Karpas-422 (cell line): ENCODE measurements at places on chromosomes 1 and 21.

DNA sequence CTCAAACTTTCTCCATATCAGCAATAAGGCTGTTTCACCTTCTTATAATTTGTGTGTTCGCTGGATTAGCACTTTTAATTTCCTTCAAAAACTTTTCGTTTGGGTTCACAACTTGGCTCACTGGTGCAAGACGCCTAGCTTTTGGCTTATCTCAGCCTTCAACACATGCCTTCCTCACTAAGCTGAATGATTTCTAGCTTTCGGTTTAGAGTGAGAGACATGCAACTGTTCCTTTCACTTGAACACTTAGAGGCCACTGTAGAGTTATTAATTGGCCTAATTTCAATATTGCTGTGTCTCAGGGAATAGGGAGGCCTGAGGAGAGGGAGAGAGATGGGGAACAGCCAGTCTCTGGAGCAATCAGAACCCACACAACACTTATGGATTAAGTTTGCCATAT lies 41.2 kb upstream of the IFNLR1 start:
- DNase-seq: no peak

DNA sequence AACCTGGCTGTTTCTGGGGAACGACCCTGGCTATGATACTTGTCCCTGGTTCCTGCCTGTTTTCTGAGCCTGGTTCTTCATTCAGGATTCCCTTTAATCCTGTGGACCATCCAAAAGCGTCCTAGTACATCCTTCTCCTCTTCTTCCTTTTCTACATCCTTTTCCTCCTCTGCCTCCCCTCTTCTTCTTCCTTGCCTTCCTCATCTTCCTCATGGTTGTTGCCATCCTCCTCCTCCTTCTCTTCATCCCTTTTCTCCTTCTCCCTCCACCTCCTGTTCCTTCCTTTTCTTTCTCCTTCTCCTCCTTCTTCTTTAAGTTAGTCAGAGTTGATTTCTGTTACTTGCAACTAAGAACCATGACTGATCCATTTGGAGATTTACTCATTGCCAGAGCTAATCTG lies 197.8 kb downstream of the FOXD2 start:
- no peak for DNase-seq

DNA sequence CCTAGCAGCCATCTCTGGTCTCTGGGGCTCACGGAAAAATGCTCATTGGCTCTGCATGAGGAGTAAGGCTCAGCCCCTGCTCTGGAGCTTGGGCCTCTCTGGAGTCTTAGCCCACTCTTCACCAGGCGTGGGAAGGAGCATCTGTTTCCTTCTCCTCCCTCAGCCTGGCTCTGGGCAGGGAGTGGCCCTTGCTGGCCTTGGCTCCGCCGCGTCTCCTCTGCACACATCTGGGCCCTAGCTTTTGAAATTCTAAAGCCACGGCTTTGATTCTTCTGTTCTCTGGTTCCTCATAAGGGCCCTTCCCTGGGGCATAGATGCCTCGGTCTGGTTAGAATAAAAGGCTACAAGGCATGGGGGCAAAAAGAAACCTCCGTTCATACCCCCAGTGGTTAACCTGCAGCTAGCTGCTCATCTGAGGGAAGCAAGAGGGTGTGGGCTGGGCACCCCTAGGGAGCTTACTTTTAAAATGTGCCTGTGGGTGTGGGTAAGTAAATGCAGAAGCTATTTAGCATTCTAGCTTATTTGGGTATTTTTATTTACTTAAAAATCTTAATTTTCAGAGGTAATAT lies 145.6 kb downstream of the CAMTA1 start:
- DNase-seq: peak; percentile 92

- no peak for DNase-seq
Measured at GRCh38 chr1:21340230-21340945, 50.1 kb upstream of the ECE1 start.

DNA sequence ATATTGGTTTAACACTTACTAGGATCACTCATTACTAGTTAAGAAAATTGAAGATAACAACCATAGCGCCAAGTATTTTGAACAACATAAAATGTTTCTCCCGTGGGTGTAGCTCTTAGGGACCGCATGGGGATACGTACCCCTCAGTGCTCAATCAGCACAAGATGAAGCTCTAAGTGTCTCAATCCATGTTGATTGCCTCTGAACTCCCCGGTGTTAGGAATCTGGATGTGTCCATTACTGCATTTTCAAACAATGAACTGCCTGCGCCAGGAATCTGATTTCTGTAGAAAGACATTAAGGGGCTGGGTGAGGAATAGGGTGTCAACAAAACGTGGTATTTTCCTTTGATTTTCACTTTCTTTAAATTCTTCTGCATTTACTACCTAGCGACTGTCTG lies 100.2 kb downstream of the LMO4 start:
- DNase-seq: no peak

GRCh38 chr1:216904471-216904870 lies 181.2 kb upstream of the ESRRG start:
- DNase-seq: no peak

DNA sequence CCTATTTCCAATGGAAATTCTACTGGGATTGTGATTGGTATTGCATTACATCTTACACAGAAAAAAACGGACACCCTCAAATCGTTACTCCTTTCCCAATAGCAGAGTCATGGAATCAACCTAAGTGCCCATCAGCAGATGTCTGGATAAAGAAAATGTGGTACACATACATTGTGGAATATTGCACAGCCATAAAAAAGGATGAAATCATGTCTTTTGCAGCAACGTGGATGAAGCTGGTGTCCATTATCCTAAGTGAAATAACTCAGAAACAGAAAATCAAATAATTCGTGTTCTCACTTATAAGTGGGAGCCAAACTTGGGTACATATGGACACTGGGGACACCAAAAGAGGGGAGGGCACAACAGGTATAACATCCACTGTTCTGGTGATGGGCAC lies 14.3 kb downstream of the HMGN1 start:
- DNase-seq: no peak

DNA sequence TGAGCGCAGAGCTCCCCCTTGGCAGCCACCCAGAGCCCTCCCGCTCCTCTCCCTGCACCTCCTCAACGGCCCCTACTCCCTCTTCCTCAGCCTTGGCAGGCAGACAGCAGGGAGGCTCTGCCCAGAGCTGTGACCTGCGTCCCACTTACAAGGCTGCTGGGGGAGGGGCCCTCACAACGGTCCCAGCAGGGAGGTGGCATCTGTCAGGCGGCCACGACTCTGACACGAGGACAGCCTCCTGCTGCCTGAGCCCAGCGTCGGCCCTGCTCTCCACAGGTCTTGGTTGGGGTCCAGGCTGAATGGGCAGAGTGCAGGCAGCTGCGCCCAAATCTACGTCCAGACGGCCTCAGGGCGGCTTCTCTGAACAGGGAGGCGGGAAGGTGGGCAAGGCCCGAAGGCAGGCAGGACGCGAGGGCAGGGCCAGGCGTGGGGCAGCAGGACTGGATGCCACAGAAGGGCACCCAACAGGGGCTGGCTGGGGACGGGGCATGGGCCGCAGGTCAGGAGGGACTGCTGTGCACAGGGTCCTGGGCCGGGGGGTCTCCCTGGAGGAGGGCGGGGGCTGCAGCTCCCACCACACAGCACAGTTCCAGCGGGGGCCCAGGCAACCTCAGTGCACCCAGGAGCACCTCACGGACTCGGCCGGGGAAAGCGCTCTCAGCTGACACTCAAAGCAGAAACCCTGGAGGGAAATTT lies 7.5 kb downstream of the SLC19A1 start:
- no peak for DNase-seq

DNA sequence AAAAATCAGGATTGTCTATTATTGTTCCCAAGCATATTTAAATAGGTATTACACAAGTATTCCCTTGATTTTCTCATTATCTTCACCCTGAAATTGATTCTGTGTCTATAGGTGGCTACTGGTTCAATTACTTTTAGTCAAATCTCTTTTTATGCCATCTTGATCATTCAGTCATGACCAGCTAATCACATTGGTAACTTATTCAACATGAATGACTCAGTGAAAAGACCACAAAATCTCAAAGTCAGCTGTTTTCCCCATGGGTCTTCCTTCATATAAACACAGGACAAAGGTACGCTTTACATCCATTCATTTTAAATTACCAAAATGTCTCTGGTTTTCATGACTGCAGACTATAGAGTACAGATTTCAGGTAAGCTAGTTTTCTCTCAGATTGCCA lies 23.7 kb upstream of the NRIP1 start:
- DNase-seq: no peak

DNA sequence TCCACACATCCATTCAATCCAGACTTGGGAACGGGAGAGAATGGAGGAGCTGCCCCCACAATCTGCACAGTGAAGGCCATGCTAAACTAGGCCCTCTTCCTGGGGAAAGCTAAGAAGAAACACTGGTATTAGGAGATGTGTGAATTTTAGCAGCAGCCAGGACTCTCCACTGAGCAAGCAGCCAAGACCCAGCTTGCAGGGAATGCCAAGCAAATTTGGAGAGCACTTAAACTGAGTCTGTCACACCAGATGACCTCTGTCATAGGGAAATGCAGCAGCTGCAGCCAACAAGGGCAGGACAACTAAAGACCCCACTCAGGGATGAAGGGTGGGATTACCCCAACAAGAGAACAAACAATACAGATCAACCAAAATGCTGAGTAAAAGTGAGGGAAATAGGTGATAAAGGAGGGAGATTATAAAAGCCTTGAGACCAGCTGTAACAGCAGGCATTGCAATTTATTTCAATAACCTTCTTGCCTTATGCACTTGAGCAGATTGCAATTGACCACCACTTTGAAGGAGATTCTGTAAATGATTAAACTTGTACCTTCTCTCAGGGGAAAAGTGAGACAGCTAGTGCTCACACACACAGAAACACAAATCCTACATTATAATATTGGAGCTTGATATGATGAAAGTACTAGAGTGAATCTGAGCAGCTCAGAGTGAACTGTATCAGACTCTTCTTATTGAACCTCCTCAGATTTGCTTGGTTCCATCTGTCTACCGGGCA lies 2.5 kb upstream of the CLCA1 start:
- DNase-seq: no peak

- no peak for DNase-seq
Measured at GRCh38 chr1:56450004-56450666, 129.2 kb downstream of the PLPP3 start.

- no peak for DNase-seq
Measured at GRCh38 chr1:111320066-111320879, 29.6 kb downstream of the CHIA start.

DNA sequence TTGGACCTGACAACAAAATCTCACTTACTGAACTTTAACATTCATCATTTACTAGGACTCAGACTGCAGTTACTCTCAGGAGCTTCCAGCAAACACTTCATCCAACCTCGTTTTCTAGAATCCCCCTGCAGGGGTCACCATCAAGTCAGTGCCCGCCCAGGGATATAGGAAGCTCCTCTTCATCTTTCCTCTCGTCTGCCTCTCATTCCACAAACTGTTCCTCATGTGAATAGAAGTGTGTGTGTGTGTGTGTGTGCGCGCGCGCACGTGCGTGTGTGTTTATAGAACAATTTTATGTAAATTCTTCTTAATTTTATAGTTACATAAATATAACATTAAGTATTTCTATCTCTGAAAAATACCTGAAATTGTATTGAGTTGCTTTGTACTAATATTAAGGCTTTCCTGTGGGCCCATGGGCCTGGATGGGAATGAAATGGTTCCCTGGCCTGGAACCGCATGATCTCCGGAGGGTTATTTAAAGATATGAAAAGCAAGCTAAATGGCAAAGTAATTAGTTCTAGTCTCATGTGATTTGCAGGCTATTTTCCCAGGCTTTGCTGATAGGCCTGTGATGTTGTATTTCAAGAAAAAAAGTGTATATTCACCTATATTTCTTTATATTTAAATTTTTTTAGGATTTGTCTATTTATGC lies 21.7 kb upstream of the ABCD3 start:
- DNase-seq: no peak

GRCh38 chr21:15204140-15204969 lies 139.6 kb upstream of the NRIP1 start:
- DNase-seq: no peak

DNA sequence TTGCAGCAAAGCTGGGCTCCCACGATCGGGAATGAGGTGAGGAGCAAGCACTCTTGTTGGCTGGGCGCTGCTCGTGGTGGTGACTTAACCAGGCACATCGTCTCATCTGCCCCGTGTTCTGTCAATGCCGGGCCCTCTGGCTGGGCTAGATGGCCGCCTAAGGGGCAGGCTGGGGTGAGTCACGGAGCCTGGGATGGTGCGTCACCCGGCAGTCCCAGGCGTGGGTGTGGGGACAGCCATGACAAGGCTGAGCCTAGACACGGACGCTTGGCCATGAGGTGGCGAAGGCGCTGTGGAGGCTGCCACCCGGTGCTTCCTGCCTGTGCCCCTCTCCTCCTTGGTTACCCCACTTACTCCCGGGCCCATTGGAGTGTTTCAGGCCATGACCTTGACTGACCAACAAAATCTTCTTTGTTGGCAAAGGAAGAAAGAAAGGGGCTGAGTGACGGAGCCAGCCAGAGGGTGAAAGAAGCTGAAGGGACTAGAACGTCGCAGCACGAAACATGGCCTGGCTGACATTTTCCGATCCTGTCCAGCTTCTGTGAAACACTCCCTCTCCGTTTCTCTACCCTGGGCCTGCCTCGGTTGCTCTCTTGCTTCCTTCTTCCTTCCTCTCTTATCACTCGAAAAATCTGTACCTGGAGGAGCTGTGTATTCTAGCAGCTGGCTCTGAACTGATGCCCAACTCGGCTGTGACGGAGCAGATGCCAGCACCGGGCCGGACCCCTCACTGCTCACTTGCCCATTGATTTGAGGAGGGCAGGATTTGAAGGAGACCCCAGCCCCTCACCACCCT lies 596 bp downstream of the CD247 start:
- DNase-seq: no peak

GRCh38 chr1:89195476-89195875 lies 3.3 kb downstream of the GBP4 start:
- DNase-seq: no peak

GRCh38 chr1:3846541-3846940 lies 10.5 kb downstream of the CEP104 start:
- no peak for DNase-seq

DNA sequence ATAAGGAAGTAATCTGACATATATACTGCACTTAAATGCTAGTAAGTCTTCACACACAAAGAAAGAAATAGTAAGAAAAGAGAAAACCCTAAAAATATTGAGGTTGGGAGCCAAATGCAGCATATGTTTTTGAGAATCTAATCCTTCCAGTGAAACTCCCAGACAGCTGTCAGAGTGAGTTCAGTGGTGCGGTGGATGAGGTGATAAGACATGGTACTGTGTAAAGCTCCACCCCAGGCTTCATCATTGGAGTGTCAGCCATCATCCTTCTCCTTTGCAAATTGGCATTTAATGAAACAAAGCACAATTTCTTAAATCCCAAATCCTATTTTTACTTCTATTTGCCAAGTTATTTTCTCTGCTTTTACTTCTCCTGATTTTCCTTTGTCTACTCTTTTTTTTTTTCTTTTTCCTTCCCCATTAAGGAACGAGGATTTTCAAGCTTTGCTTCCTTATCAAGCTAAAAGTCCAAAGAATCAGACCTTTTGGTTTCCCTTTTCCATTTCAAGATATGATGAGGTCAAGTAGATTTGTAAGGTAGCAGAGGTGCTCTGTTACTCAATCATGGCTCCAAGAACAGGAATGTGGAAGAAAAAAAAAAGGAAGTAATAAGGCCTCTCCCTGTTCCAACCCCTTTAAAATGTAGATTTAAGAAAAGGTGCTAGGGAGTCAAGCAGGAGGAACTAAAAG lies 343.3 kb downstream of the SETD4 start:
- DNase-seq: no peak

GRCh38 chr1:175715742-175716141 lies 27.7 kb downstream of the TNR start:
- no peak for DNase-seq
